Stimulated activated CD8-positive, alpha-beta memory T cell treated with anti-CD3 and anti-CD28 coated beads, Interleukin-2, amount 100 ng/mL, for 1 hour (primary cell): ENCODE measurements at places on chromosomes 6 and 20.

DNA sequence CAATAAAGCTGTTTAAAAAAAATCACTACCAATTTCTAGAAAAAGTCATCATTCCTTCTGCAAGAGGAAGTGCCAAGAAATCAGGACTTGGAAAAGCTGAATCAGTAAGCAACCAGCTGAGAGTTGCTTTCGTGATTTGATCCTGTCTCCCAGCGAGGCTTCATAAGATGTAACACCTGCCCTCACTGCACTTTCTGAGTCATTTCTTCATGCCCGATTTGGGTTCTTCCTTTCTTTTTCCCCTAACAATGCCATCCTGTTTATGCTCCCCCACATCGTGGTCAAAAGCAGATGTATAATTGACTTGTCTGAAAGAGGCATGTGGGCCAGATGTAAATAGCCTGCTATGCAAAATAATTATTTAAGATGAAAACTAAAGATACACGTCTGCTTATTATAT, 52.1 kb downstream of the RIPOR2 start:
- DNase-seq, result no peak

- DNase-seq, result no peak
Observed at GRCh38 chr6:139534472-139535115, 160.1 kb upstream of the CITED2 start.

GRCh38 chr20:15708984-15709598, 864.2 kb downstream of the KIF16B start:
- peak; percentile 0 for DNase-seq

DNA sequence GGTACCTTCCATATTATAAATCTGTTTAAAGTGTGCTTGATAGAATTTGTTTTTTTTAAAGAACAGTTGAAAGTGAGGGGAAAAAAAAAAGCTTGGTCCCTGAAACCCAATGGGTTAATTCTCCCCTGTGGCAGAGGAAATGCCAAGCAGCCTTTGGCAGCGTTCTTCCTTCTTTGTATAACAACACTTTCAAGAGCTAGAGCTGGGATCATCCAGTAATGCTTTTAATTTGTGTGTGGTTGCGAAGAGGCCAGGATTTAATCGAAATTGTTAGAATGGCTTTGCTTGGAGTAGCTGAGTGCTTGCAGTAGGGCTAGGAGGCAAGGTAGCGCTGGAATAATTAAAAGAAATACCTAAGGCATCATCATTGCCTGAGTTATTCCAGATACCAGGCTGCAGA, 692.0 kb downstream of the DHX35 start:
- DNase-seq, result no peak
